ENCODE measurements at places on chromosomes 2 and 18.

GRCh38 chr2:54969295-54969939 is 80.8 kb downstream of the RTN4 start:
- no peak for DNase-seq

DNA sequence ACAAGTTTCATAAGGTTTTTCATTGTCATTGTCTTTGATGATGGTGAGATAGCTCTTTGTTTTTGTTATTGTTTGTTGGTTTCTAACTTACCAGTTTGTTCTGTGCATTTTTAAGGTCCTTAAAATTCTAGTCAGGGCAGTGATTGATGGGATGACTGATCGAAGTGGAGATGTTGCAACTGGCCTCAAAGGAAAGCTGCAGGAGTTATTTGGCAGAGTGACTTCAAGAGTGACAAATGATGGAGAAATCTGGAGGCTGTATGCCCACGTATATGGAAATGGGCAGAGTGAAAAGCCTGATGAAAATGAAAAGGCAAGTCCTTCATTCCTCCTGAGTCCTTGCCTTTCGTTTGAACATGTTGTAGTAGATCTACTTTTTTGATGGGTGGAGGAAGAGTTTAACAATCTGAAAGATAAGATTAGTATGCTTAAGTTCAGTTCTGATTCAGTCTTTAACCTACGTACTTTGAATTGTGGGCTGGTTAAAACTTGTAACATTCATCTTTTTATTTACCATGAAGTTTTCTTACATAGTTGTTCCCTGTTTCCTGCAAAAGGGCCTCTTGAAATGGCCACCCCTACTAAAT is 135.8 kb upstream of the LTBP1 start:
- DNase-seq: no peak

- DNase-seq: no peak
These were observed 26.7 kb upstream of the SMIM21 start for GRCh38 chr18:75454022-75454795.

- DNase-seq: no peak
These were observed 7.4 kb downstream of the CYB5A start for GRCh38 chr18:74284191-74284979.

DNA sequence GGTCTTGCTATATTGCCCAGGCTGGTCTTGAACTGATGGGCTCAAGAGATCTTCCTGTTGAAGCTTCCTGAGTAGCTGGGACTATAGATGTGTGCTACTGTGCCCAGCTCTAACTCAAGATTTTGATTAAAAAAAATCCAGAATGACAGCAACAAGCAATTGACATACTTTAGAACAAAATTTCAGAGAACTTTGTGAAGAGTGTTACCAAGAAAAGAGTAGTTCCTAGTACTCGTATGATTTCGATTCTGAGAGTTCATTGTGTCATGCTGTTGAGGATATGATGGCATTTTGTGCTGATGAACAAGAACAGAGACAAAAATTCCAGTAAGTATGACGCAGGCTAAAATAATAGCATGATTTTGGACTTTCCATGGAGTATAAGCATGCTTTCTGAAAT is 90.2 kb upstream of the TWSG1 start:
- no peak for DNase-seq

GRCh38 chr2:128160616-128161275 is 69.7 kb downstream of the UGGT1 start:
- DNase-seq: no peak

- no peak for DNase-seq
These were observed 44.5 kb downstream of the PSMD14 start for GRCh38 chr2:161352719-161353118.

GRCh38 chr2:73301636-73302035 is 8.3 kb upstream of the EGR4 start:
- no peak for DNase-seq

- no peak for DNase-seq
These were observed 952 bp downstream of the ELMOD3 start for GRCh38 chr2:85355521-85355920.

DNA sequence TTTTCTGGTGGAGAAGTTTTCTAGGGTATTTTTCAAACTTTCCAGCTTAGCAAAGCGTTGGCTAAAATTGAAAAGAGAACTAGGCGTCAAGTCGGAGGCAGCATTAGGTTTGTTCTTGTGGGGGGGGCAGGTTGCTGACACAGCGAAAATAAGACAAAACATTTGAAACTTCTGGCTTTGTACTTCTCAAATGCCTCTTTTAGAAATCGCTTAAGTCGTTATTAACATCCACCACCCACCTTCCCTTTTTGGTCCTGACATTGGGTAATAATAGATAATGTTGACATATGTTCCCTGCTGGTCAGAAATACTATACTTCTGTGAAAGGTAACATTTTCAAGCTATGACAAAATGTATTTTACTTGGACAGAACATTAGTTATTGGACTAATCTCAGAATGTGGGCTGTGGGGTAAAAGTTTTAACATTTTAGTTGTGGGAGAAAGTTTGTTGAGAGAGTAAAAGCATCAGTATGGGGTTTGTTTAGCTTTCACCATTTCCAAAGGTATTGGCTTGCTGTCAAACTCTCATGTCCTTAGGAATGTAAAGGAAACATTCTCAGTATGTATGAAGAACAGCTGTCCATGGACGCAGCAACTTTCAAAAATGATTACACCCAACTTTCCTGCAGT is 88.1 kb upstream of the ZEB2 start:
- no peak for DNase-seq

GRCh38 chr2:99677814-99678213 is 188.0 kb upstream of the REV1 start:
- DNase-seq: no peak

DNA sequence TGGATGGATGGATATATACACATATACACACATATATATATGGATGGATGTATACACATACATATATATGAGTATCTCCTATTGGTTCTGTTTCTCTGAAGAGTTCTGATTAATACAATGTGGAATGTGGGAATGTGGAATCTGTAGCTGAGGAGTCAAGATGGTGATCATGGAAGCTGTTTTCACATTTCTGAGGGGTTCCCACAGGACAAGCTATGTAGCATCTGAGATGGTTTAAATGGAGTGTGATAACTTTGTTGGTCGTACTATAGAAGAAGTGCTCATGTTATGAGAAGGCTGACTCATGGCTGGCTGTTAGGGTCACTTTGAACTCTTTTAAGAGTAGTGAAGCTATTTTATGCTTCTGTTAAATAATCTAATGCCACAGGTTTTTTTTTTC is 279.7 kb downstream of the MEIS1 start:
- no peak for DNase-seq

- no peak for DNase-seq
These were observed 226.1 kb upstream of the CDH20 start for GRCh38 chr18:61107113-61107512.

DNA sequence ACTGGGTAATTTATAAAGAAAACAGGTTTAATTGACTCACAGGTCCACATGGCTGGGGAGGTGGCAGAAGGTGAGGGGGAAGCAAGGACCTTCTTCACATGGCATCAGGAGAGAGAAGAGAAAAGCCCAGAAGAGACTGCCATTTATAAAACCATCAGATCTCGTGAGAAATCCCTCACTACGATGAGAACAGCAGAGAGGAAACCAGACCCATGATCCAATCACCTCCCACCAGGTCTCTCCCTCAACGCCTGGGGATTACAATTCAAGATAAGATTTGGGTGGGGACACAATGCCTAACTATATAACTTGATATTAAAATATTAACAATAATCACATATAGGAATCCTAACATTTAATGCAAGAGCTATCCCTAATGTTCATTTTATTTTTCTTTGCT is 31.8 kb downstream of the MEMO1 start:
- DNase-seq: no peak

DNA sequence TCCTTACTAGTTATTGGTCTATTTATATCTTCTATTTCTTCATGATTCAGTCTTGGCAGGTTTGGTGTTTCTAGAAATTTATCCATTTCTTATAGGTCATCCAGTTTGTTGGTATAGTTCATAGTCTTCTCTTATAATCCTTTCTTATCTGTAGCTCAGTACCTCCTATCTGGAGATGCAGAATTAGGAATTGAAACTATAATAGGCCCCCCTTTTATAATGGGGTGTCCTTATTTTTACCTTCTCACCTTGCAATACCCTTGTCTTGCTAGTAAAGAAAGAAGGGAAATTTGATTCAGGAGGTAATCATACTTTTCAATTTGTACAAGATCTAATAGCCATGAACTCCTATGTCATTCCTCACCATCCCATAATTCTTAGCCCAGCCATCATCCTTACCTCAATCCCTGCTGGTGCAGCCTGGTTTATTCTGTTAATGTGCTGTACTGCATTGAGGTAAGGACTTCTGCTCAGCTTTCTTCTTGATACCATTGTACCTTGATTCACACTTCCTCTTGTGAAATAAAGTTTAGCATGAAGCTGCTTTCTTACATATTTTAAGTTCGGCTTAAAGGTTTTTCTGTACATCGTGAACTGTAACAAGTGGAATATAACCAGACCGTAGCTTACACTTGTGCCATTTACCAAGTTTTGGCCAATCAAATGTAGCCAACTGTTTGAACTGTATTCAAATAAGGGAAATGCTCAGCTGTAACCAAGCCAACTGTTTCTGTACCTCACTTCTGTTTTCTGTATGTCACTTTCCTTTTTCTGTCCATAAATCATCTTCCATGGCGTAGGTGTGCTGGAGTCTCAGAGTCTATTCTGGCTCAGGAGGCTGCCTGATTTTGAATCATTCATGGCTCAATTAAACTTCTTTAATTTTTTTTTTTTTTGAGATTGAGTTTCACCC is 40.1 kb upstream of the PTH2R start:
- no peak for DNase-seq

DNA sequence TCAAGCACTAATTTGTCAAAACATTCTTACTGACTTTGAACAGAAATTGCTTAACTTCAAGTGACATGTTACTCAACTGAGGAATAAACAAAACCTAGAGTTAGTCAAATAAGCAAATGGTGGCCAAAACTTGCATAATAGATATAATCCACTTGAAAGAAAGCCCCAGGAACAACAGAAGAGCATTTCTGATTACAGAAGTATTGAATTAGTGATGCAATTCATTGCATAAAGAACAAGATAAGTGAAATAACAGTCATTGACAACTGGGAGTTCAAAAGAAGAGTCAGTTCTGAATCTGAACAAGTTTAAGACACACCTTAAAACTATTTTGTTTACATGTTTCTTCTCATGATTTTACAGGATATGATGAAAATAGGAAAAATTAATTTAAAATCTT is 30.8 kb downstream of the COBLL1 start:
- DNase-seq: no peak

- DNase-seq: no peak
These were observed 646.1 kb upstream of the ACVR2A start for GRCh38 chr2:147198651-147199171.

DNA sequence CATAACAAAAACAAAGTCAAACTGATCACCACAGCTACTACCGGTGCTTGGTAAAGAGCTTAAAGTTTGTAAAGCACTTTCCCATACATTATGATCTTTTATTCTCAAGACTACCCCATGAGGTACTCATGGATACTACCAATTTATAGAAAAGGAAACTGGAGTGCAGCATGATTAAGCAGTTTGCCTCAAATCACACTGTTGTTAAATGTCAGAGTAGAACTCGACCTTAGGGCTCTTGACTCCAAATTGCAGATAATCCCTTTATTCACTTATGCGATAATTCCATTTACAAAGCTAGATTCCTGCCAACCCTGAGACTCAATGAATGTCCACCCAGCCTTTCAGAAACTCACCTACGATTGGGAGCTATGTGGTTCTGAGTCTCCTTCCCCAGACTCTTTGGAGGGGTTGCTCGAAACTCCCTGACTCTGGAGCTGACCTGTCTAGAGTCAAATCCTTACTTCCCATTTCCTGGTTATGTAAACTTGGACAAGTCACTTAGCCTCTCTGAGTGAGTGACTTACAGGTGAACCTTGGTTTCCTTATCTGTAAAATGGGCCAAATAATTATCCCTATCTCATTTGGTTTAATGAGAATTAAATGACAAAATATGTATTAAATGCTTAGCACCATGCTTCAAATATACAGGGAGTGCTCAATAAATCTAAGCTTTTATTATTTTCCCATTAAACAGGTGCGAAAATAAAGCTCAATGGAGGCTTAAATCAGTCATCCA is 47.4 kb downstream of the PSD4 start:
- DNase-seq: no peak

GRCh38 chr2:9247786-9248185 is 41.2 kb downstream of the ASAP2 start:
- DNase-seq: no peak
